ENCODE measurements at places on chromosomes 1 and 21.

GRCh38 chr1:175804561-175804960 is 61.2 kb upstream of the TNR start:
- DNase-seq = no peak

DNA sequence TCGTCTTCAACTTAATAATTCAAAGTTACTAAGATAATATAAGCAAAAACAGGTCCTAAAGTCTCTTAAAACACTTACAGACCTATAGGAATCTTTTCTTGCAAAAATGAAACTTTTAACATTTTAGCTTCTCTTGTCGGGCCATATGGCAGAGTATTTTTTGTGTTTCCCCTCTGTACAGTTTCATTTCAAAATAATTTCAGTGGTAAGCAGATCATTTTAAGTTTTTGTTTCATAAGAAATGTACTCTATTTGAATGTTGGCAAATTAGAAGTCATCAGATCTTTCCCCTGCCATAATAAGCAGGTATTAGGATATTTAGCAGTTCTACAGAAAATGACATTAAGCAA is 37.9 kb downstream of the RGL1 start:
- no peak for DNase-seq

DNA sequence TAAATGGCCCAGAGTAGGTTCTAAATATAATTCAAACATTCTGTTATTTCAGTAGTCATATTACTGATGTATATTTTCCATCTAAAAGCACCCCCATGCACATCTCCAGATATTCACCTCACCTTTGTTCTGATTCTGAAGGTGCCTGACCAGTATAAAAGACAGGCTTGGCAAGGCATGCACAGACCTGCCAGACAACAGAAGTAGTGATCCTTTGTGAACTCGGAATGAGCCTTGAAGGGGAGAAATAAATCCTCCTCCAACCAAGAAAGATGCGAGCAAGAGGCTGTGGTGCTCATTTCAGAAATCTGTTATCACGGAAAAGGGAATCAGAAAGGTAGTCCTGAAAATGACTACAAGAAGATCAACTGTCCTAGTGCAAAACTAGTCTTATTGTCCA is 287.3 kb downstream of the VAV3 start:
- DNase-seq = no peak

DNA sequence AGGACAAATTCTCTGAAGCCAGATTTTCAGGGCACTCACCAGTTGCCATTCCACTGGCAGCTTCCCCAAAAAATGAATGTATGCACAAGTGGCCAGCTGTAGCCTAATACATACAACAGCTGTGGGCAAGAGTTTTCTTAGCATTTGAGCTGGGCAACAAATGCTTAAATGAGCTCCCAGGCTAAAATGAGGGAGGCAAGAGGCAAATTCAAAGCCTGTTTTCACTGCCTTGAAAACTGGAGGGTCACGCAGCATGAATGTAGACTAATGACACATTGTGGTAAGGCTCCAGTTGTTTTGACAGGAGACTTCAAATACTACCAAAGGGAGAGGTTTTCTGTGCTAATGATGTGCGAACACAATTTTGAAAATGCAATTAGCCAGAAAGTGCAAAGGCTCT is 88.2 kb downstream of the TIAM1 start:
- no peak for DNase-seq

DNA sequence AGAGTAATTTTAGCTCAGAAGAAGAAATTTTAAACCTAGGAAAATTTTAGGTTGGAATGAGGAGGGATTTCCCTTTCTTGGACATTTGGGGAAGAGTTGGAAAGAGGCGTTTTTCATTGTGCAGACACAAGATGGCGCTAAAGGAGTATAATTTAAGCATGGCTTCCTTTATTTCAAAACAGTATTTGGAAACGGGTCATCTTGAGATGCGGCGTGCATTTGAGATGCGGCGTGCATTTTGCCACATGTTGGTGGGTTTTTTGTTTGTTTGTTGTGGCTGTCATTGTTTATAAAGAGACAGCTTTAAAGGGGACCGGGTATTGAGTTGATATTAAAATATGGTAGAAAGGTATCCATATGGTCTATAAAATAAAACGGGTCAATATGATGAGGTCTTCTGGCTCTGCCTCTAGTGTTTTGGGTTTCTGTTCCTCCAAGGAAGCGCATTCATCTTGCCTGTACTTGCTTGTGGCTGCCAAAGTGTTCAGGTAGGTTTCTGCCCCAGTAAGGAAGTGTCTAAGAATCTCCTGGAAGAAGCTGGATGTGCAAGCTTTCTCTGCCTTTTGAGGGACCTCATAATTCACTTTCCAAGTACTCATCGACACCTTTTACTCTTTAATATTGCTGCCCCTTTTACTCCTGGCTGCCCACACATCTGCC is 210.3 kb downstream of the SLC35F3 start:
- peak; percentile 39 for DNase-seq

DNA sequence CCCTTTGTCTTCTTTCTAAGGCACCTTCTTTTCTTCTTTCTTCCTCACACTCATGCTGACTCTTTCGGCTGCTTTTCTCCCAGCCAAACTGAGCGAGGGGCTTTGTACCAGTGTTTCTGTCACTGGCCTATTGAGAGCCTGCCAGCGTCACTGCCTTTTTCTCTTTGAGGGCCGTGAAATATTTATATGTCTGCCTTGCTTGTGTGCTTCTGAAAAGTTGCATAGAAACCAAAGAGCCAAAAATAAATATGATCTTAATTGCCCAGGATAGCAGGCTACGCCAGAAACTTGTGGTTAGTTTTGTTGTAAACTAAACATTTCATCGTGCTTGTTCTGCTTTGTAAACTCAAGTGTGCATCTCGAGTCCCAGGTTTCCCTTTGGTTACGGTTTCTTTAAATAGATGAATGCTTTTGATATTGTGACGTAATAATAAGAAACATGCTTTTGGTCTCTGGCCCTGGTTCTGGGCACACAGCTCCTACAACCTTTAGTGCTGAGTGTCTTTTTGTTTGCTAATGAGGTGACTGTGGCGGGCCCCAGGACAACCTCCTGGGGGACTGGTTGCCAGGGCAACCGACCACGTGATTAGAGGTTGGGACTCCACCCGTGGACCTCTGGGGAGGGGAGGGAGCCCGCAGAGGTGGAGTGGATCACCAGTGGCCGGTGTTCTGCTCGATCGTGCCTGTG is 10.8 kb downstream of the SLC37A1 start:
- DNase-seq = peak; percentile 69

DNA sequence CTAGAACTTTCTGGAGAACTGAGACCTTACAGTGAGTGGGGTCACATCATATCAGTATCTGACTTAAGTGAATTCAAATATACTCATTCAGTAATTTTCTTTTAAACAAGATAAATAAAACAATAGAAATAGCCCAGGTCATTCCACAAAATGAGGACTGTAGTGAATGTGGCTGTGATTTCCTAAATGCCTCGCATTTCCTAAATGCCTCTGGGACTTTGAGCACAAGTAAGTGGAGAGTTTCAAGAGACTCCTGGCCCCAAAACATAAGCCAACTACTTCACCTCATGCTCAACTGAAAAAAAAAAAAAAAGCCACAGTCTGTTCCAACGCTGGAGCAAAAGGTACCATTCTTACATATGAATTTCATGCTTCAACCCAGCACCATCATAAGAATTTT is 81.5 kb downstream of the ZNF281 start:
- no peak for DNase-seq

- no peak for DNase-seq
Measured at GRCh38 chr1:64248065-64248464, 44.6 kb downstream of the UBE2U start.

DNA sequence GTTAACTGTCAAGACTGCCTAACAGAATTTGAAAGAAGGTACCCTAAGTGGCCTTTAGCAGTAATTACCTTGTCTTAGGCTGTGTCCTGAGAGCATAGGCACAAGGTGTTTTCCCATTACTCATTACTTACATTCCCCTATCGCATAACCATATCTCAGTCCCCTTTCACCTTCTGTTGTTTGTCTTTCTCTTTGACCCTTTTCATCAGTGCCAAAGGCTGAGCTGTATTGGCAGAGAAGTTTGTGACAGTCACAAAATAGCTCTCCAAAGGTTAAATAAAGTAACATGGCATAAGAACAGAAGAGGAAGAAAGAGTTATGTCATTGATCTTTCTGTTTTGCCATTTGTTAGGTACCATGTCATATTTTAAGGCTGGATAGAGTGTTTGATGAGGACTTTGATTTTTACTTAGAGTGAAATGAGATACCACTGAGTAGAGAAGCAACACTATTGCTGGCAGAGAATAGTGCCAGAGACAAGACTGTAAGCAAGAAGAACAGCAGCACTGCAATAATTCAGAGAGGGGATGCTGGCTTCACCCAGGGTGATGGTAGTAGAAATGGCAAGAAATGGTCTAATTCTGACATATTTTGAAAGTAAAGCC is 497.8 kb downstream of the TTLL7 start:
- DNase-seq = no peak

- DNase-seq = no peak
Measured at GRCh38 chr1:82837766-82838465, 1037.2 kb downstream of the ADGRL2 start.

DNA sequence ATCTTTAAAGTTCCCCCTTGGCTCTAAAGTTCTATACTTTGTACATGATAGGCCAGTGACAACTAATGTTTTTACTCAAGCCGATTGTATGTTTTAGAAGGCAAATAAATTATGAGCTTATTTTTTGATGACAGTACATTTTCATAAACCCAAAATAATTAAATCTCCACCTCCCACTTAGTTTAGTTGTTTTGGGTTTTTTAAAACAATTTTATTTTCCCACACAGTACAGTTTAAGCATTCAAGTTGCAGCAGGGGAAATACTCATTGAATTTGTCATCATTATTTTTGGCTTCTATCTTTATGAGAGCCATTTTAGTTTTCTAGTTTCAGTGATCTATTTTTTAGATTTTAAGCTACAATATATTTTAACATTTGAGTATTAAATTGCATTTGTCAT is 93.6 kb downstream of the OLFML2B start:
- DNase-seq = no peak

GRCh38 chr1:201004154-201004553 is 19.4 kb downstream of the KIF21B start:
- DNase-seq = no peak
